ENCODE measurements at places on chromosomes 3 and 15. TPM values are rescaled to one million over a fixed set of nuclear protein-coding genes. Genes with fewer than 3 reads are reported as not detected.

Gene IL5RA
- not detected for total RNA-seq

Gene ETV5
- 0.48 TPM for total RNA-seq

Gene GOLGA8T
- total RNA-seq: not detected

Gene SAMD7
- not detected for total RNA-seq

Gene TNFSF10
- 83.8 TPM for total RNA-seq

DNA sequence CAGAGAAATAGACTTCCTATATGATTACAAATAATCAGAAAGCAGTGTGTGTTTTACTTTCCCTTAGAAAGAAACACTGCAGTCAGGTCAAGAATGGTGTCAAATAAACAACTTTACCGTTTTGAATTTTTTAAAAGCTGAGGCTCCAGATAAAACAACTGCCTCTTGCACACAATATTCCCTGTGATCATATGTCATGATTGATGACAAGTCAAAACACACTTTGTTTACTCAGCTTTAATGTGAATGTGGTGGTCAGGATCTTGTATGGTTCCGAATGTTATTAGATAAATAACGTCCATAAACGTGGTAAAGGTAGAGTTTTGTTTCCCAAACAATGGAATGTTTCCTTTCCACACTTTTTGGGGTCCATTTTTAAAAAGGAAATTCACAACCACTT lies 428.4 kb upstream of the MDFIC2 start:
- DNase-seq: no peak

DNA sequence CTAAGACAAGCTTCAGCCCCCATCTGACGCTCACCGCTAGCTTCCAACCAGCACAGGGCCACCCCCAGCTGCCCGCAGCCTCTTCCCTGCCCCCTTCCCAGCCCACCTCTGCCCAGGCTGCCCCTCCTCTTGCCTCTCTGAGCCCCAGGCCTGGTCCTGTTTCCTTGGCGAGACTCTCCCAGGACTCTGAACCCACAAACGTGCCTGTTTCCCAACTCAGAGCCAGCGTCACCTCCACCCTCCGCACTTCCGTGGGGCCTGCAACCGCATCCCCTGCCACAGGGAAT lies 35.0 kb downstream of the ZXDC start:
- no peak for DNase-seq

DNA sequence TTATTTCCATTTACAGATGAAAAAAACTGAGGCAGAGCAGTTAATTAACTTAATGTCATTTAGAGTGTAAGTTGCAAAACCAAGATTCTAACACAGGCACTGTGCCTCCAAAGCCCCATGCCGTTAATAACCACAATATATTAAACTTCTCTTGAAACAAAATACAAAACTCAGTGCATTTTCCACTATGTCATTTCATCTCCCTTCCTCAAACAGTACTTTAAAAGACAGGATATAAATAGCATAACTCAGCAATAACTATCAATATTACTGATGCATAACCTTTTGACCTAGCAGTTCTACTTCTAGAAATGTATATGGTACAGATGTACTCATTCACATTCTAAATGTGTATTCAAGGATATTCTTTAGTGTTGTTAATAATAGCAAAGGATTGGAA lies 5.1 kb upstream of the TASOR start:
- no peak for DNase-seq

- DNase-seq: no peak
These were observed 74.6 kb downstream of the PRICKLE2 start for GRCh38 chr3:64150623-64151207.

- no peak for DNase-seq
These were observed 93.2 kb downstream of the PLCH1 start for GRCh38 chr3:155651489-155652218.

GRCh38 chr3:129068291-129068886 lies 7.8 kb downstream of the GP9 start:
- no peak for DNase-seq

- DNase-seq: no peak
These were observed 40.1 kb upstream of the GALNT15 start for GRCh38 chr3:16134173-16134928.

Measured in activated CD4-positive, alpha-beta T cell treated with anti-CD3 and anti-CD28 coated beads, Interleukin-2, amount 10 ng/mL, durations not matched to agents 7 days and 5 days (primary cell).